ENCODE measurements at places on chromosomes 5 and 9. TPM values are rescaled to one million over a fixed set of nuclear protein-coding genes. Genes with fewer than 3 reads are reported as not detected.

The CYSRT1 gene
- total RNA-seq, result 0.67 TPM

The C5orf52 gene
- total RNA-seq, result not detected

The RXFP3 gene
- not detected for total RNA-seq

The IFNA2 gene
- total RNA-seq, result not detected

The CBY3 gene
- total RNA-seq, result 0.39 TPM

Data from Panc1 (cell line).